ENCODE measurements at places on chromosomes 7 and 10.

- DNase-seq, result peak; percentile 76
Observed at GRCh38 chr10:135132-135600, at the start of gene ZMYND11. TSS of gene ZMYND11 (plus strand) at chr10:135455. CDS start at chr10:180013, 44,558 bp downstream.

DNA sequence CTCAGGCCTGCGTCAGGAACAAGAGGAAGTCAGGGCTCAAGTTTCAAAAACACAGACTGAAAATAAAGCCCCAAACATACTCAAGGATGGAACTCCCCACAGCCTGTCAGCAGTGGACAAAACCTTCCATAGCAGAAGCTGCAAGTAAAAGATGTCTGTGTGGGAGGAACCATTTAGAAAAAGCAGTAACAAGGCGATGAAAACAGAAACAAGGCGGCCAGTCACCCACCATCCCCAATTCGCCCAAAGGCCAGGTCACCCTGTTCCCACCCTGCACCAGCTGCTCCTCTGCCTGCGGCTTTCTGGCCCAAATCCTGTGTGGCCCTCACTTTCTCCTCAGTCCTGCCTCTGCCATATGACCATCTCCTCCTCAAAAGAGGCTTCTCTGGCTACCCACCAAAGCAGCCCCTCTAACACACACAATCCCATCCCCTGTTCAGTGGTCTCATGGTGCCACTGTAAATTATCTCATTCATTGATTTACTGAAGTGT, 27.8 kb downstream of the KCNMA1 start:
- DNase-seq, result no peak

GRCh38 chr10:23951841-23952240, 257.1 kb upstream of the KIAA1217 start:
- DNase-seq, result no peak

DNA sequence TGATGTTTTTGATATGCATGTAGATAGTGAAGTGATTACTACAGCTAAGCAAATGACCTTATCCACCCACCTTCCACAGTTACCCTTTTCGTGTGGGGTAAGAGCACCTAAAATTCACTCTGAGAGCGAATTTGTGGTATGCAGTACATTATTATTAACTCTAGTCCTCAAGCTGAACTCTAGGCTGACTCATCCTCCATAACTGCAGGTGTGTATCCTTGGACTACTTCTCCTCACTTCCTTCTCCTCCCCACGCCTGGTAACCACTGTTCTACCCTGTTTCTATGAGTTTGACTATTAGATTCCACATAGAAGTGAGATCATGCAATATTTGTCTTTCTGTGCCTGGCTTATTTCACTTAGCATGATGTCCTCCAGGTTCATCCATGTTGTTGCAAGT, 484.6 kb downstream of the GATA3 start:
- DNase-seq, result no peak

GRCh38 chr10:129045599-129045998, 421.4 kb upstream of the MGMT start:
- no peak for DNase-seq

GRCh38 chr10:85317827-85318226, 989.4 kb downstream of the CCSER2 start:
- no peak for DNase-seq

DNA sequence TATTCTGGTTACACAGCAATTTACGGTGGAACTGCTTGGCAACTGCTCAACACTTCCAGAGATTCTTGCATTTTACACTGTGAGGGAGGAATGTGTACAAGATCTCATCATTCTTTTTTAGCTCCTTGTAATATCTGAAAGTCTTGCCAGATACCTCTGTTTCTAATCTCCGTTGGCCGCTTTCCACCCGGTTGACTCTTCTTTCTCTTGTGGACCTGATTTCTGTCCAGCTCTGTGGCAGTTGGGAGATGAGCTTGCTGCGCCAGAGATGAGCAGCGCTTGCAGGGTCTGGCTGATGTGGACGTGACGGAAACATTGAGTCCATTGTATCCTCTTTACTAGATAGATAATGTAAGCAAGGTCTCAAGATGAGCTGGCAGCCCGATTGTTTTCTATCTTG, 27.6 kb downstream of the SPAG6 start:
- no peak for DNase-seq

DNA sequence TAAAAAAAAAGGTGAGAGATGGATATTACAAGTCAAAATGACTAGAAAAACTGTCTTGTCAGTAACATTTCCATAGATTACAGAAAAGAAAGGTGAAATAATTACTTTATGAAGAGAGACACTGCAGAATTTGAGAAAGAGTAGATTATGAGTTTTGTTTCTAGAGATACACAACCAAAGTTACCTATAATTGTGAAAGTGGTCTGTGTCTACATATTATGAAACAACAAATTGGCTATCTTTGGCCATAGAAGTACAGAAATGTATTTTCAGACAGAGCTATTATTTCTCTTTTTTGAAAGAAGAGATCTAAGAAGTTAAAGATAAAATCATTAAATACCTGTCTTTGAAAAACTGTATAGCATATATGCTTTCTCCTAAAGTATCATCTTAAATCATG, 30.1 kb downstream of the KCND2 start:
- no peak for DNase-seq

DNA sequence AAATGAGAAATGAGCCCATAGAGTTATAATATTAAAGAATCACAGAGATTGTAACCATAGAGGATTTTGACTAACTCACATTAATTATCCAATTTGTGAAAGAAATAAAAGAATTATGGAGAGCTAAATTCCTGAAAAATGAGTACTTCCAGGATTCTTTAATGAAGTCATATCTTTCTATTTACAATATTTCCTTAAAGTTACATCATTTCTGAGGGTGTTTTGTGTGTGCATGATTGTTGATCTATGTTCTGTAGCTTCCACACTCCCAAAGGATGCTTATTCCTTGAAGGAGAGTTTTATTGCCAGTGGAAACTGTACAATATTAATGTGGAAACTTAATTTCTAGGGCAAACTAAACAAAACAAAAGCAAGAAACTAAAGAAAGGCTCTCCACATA, 299.6 kb downstream of the MDFIC start:
- no peak for DNase-seq

- no peak for DNase-seq
Observed at GRCh38 chr10:78980815-78981214, 88.0 kb upstream of the ZMIZ1 start.

DNA sequence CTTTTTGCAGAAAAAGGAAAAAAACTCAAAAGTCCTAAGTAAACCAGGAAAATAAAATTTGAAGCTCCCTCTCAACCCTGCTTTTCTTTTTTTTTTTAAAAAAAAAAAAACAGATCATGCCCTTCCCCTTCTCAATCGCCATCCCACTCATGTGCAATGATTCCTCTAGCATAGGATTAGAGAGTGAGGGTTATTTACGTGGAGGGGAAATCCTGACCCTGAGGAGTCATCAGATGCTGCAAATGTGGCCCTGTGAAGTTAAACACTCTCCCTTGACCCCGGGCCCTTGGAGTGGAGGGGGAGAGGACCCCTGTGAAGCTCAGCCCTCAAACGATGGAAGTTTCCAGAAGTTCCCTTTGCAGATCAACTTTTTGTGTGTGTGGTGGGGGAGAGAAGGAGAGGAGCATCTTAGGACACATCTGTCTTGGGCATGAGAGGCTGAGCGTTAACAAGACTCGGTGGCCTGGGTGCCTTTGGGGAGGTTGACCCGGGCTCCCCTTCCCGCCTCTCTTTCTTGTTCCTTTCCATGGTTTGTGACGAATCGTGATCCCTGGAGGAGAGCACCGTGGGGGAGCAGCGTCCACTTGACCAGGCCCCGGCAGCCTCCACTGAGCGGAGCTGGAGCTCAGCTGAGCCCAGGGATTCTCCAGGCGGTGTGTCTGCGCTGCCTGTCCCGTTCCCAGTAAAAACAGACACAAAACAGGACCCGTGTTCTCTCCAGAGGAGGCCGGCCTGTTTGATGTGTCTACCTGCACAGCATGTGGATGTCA, 1.5 kb upstream of the SHH start:
- no peak for DNase-seq

DNA sequence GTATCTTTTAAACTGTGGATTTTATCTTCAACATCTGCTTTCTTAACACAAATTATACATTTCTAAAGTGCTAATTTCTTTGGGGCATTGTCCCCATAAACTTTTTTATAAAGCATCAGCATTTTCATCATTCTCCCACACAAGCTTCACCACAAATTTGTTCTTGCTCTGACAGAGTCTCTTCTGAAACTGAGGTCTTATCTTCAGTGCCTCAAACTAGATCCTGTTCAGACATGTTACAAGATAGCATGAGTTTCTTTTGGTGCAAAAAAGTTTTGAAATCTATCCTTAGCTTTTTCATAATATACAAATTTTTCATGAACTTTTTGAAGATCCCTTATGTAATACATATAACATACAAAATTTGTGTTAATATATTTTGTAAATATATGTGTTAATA, 346.6 kb downstream of the IPMK start:
- DNase-seq, result no peak

GRCh38 chr10:57049096-57049495, 688.0 kb upstream of the ZWINT start:
- no peak for DNase-seq

DNA sequence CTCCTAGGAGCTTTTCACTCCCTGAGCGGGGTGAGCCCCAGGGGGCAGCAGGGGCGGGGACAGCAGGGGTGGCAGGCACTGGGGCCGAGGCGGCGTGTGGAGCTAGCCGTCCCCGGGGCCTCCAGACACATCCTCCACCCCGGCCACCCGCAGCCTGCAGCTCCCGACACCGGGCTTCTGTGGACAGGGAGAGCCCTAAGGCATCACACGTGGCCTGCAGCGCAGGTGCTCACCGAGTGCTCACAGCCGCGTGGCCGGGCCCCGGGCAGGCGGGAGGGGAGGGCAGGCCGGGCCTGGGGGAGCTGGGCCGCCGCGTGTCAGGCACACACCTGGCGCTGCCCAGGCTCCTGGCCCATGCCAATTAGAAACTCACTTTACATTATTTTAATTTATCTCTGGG, 51.4 kb downstream of the MICALL2 start:
- DNase-seq, result no peak

DNA sequence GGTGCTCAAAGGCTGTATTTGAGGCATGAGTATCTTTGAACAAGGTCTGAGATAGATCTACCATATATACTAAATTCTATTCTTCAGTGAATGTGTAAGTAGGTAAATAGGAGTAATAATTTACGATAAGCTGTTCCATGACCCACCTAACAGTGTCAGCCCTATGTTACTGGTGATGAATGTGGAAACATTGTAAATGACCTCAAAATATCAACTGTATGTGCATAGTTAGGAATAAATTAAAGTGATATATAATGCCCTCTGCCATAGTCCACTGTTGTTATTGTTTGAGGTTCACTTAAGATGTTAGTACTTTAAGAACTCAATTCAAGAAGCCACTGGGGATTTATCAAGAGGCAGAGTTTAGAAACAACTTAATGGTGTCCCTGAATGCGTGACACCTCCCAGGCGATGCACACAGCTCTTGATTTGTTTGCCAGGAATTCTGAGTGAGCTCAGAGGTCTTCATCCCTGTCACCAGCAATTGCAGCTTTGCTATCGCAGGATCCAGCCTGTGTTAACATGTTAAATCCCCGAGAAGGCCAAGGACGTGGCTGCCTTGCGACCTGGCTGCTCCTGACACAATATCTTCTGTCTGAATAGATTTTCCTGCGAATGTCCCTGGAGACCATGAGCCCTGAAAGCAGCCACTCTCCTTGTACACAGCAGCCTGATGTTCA, 104.9 kb downstream of the KLF6 start:
- no peak for DNase-seq

- DNase-seq, result no peak
Observed at GRCh38 chr7:48525736-48526732, 354.8 kb downstream of the ABCA13 start.

GRCh38 chr7:33645104-33645503, 260.2 kb upstream of the BMPER start:
- DNase-seq, result no peak

GRCh38 chr10:5546891-5547680, 22.3 kb downstream of the CALML3 start:
- DNase-seq, result no peak

- DNase-seq, result no peak
Observed at GRCh38 chr10:111338805-111339204, 262.0 kb downstream of the ADRA2A start.

DNA sequence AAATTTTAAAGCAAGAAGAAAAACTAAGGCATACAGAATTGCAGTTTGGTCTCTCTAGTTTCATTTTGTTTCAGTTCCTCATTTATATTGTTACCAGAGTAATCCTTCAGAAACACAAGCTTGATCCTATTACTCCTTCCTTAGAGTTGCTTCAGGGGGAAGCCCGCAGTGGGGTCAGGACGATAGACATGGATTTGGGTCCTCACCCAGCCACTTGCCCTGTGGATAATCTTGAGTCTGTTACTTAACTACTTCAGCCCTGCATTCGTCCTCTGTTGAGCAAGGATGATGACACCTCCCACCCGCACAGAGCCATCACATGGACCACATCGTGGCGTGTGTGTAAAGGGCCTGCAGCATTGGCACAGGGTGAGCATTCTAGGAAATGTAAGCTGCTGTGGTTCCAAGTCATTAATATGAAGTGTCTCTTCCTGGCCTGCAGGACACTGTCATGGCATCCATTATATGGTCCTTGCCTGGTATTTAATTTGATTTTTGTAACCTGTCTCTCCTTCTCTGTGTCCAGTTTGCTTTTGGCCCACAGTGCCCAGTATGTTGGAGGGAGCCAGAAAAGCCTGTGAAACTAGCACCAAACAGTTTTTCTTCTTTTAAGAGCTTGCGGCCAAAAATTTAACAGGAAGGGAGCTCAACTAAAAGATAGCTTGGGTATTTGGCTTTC, 111.2 kb downstream of the EEPD1 start:
- no peak for DNase-seq

- DNase-seq, result no peak
Observed at GRCh38 chr10:82266438-82266837, 391.4 kb downstream of the NRG3 start.

DNA sequence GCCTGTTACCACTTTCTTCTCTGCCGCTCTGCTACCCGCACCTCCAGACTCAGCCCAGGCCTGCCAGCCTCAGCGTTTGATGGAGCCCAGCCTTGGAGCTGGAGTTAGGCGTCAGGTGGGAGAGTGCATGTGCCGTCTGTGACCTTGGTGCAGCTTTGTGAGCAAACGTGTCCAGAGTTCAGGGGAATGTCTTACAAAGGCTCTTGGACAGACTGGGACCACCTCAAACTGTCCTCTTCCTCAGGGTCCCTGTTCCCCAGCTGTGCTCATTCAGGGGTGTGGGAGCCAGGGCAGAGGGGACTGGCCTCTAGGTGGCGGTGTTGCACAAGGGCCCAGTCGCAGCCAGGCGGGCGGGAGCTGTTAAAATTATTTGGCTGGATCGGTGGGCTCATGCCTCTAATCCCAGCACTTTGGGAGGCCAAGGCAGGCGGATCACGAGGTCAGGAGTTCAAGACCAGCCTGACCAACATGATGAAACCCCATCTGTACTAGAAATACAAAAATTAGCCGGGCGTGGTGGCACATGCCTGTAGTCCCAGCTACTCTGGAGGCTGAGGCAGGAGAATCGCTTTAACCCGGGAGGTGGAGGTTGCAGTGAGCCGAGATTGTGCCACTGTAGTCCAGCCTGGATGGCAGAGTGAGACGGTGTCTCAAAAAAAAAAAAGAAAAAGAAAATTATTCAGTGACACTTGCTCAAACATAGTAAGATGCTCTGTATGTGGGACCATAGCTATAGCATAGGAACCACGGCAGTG, 89.2 kb downstream of the ADCY1 start:
- no peak for DNase-seq

GRCh38 chr10:6038071-6038631, 24.0 kb downstream of the IL2RA start:
- DNase-seq, result no peak

GRCh38 chr7:14787551-14787950, 115.0 kb downstream of the DGKB start:
- no peak for DNase-seq

GRCh38 chr7:22884911-22885788, 62.5 kb upstream of the TOMM7 start:
- no peak for DNase-seq

GRCh38 chr10:29710128-29710527, 75.4 kb upstream of the SVIL start:
- no peak for DNase-seq

All from right kidney (tissue), 9 donors.